ENCODE measurements at places on chromosomes 2 and 18.
A peak's percentile ranks its signal among the peaks of the same experiment; 100 is the strongest.

- no peak for ATAC-seq
These were observed 217.8 kb downstream of the BCL11A start for GRCh38 chr2:60335533-60336237.

DNA sequence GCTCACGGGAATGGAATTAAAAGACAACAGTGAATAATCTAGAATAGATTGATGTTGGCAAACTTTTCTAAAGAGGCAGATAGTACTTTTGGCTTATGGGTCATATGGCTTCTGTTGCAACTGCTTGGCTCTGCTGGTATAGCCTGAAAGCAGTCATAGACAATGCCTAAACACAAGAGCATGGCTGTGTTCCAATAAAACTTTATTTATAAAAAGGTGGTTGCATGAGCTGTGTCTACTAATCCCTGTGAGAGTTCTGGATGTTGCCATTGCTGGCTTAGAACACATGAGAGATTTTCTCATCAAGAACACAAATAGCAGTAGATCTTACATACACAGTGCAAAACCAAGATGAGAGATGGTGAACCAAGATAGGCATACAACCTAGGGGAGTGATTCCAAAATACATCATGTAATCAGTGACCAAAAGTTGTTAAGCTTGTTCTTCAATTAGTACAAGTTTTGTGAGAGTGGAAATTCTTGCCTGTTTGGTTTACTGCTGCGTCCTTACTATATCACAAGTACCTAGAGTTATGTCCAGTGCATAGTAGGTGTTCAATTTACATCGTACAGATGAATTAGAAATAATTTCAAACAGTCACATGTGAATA, 380.0 kb downstream of the METTL4 start:
- peak; percentile 37 for ATAC-seq

GRCh38 chr2:102977426-102978090, 215.7 kb downstream of the TMEM182 start:
- ATAC-seq = no peak

DNA sequence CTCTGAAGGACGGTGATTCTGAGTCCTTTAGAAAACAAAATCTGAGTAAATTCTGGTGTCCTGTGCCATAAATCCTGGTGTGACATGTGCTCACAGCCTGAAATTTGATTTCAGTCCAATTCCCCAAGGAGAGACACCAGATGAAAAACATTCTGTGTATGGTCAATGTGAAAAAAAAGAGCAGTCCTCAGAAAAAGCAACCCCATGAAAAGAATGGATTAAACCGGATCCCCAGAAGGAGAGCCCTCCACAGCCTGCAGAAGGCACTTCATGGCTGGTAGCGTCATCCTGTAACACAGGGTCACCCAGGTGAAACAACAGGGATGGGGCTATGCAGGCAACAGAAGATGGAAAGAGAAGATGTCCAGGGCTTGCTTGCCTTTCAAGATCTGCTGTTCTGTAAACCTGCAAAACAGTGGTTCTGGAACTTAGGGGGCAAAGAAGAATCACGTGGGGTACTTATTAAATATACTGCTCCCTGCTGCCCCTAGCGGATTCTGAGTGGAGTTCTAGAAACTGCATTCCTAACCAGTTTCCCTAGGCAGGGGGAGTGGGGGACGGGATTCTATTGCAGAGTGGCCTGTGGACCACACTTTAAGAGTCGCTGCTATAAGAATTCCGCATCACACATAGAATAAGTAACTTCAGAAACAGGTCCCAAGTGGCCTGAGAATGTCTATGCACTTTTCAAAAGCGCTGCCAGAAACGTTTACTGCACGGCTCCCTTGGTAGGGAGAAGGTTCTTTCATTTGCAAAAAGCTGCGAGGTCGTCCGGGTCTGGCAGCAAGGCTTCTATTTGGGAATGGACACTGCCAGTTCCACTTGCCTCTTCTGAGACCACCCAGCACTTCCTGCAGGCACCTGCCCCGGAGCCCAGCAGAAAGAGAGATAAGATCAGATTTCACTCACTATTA, 118.9 kb upstream of the ARL5A start:
- ATAC-seq = peak; percentile 8

DNA sequence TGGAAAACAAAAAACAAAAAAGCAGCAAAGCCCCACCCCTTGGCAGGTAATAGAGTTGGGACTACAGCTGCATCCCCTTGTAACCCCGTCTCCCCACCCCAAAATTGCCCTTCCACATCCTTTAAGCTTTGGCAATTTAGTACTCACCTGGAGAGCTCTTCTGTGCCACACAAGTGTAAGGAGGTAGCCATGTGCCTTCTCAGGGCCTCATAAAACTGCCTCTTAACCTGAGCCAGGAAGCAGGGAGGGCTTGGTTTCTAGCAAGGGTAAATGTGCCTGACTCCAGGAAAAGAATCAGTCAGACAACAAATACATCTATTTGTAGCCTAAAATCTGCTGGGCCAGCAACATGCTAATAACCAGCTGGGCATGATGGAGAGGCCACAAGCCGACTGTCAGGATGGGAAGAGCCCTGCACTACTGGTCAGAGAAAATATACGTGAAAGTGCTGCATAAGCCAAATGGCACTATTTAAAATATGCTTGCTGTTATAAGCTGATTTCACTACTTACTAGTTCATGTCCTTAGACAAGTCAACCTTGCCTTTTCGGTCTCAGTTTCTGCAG, 46.3 kb downstream of the NOP58 start:
- no peak for ATAC-seq

GRCh38 chr2:223044092-223044836, 7.7 kb upstream of the KCNE4 start:
- no peak for ATAC-seq

DNA sequence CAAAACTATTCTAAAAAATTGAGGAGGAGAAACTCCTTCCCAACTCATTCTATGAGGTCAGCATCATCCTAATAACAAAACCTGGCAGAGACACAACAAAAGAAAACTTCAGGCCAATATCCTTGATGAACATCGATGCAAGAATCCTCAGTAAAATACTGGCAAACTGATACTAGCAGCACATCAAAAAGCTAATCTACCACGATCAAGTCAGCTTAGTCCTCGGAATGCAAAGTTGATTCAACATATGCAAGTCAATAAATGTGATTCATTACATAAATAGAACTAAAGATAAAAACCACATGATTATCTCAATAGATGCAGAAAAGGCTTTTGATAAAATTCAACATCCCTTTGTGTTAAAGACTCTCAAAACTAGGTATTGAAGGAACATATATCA, 63.1 kb downstream of the EHBP1 start:
- no peak for ATAC-seq

DNA sequence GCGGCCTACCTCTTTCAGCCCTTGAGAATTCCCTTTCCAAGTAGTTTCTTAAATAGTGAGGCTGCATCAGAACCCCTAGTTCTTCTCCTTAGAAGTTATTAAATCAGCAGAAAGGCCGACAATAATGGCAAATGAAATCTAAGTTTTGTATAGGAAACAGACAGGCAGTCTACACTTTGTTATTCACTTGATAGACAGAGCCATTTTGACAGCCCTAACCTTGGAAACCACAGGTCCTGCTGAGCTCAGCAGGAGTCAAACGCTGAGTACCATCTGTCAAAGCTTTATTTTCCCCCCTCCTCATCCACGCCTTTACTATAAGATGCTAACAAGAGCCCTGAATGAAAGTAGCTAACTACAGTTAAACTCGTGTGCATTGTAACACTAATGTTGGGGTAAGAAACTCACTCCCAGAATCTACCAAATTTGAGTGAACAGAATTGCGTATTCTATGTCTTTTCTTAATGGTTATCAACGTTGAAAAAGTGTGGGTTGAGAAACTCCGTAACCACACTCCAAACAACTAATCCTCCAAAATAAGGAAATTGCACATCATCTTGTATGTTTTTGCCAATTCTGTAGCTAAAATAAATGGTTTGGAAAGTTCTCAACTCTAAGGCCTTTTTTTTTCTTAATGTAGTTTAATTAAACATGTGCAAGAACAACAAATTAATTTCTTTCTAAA, 90.6 kb upstream of the EFEMP1 start:
- ATAC-seq = no peak

DNA sequence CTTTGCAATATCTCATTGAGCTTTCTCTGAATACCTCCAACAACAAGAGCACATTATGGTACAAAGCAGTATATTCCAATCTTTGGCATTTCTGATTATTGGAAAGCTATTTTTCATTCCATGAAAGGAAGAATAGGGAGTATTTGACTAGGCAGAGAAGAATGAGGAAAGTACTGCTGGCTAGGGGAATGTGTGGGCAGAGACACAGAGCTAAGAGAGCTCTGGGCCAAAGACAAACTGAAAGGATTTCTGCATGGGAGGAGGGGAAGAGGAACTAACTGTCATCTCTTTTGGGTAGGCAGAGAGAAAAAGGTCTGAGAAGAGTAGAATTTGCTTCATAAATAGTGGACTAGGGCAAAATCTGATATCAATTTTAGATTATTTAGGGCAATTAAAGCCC, 150.8 kb downstream of the CCDC85A start:
- ATAC-seq = no peak

- peak; percentile 46 for ATAC-seq
These were observed 77.4 kb upstream of the LDLRAD4 start for GRCh38 chr18:13141209-13141608.

DNA sequence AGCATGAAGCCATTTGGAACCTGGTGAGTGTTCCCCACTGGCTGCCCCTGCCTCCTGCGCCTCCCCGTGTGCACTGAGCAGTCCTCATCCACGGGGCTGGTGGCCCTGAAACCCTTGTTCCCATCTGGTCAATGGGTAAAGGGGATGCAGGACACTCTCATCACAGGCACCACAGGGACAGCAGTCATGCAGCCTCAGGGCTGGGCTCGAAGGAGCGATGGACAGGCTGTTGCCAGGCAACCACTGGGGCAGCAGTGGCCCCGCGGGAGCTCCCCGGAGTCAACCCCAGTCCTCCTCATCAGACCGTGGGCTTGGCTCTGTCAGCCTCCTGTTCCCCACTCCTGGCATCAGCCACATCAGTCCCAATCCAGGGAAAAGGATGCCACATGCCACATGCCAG, 509.5 kb downstream of the EIPR1 start:
- ATAC-seq = no peak

DNA sequence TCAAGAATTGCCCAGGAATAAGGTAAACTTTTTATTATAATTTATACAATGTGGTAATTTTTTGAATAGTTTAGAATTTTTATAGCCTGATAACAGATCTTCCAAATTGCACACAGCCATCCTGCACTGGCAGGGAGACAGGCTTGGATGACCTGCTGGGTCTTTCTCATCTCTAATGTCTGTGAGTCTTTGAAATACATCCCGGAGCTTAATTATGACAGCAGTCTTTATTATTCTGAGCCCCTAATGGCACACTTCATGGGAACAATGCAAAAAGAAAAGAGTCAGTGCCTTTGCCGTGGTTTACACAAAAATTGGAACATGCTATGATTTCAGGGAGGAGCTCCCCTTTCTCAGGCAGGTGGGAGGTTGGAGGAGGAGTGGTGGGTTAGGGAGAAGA, 71.0 kb downstream of the TMEM182 start:
- no peak for ATAC-seq

GRCh38 chr18:11654736-11655605, 34.1 kb upstream of the GNAL start:
- peak; percentile 85 for ATAC-seq

DNA sequence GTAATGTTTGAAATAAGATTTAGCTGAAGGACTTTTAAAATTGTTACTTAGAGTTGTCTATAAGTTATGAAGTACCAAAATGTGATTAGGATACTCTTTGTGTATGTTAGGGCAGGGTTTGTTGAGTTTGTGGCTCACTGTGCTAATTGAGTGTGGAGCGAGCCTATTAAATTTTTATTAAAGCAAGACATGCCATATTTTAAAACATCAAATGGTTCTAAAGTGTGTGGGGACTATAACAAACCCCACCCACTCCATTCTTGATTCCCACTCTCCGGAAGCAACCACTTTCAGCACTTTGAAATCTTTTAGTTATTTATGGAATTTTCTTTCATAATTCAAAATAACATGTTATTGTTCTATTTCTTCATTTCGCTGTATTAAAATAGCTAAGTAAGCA, 1.8 kb downstream of the HNMT start:
- no peak for ATAC-seq

- ATAC-seq = no peak
These were observed 16.2 kb upstream of the ARL4C start for GRCh38 chr2:234512884-234513669.

DNA sequence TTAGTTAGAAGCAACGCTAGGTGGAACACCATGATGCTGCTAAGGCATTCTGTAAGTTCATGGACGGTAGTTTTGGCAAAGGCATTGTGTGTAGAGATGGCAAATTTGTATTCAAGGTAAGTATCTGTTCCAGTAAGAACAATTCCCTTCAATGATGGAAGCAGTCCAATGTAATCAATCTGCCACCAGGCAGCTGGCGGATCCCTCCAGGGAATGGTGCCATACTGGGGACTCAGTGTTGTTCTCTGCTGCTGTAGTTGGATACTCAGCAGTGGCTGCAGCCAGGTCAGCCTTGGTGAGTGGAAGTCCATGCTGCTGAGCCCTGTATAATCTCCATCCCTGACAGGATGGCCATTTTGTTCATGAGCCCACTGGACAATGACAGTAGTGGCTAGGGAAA, 62.8 kb downstream of the ARL6IP6 start:
- no peak for ATAC-seq

DNA sequence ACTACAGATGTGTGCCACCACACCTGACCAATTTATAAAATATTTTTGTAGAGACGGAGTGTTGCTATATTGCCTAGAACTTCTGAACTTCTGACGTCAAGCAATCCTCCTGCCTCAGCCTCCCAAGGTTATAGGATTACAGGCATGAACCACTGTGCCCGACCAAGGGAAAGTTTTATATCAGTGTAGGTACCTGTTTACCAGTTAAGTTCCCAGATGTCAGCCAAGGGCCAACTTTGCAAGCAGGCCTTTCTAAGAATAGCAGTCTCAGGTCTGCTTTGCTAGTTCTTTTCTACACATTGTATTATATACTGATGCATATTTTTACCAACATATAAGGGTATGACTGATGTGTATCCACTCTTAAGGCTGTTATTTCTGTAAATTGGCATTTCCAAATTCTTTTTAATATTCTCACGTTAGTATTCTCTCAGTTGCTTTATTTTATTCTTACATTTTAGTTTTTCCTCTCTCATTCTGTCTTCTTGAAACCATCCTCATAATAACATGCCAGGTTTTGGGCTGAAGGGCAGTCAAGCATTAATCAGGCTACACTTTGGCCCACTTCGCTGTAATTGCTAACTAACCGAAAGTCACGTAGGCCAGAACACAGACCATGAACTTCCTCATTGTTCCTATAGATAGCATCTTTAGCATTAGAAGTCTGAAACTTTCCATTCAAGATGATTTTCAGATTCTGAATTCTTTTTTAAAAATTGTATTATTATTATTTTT, 25.0 kb upstream of the CXXC1 start:
- ATAC-seq = no peak

- ATAC-seq = peak; percentile 42
These were observed 120.0 kb downstream of the DOCK10 start for GRCh38 chr2:224922142-224922727.

- no peak for ATAC-seq
These were observed 18.0 kb upstream of the NR4A2 start for GRCh38 chr2:156350374-156351142.

- ATAC-seq = no peak
These were observed 22.9 kb upstream of the CYTIP start for GRCh38 chr2:157466764-157467163.

Measured in esophagus mucosa (tissue), 1 donor.